ENCODE measurements at places on chromosomes 5 and 9. TPM values are rescaled to one million over a fixed set of nuclear protein-coding genes. Genes with fewer than 3 reads are reported as not detected.

Gene TSSK1B
- total RNA-seq = 0.11 TPM

Gene ECM2
- 1.00 TPM for total RNA-seq

Gene BNC2
- total RNA-seq = 33.9 TPM

Gene LHFPL2
- total RNA-seq = 72.5 TPM

Gene FOXI1
- total RNA-seq = not detected
